ENCODE measurements at places on chromosomes 6 and 20. TPM values are rescaled to one million over a fixed set of nuclear protein-coding genes. Genes with fewer than 3 reads are reported as not detected.

The LY86 gene
- total RNA-seq: 13.8 TPM

The GDAP1L1 gene
- total RNA-seq: not detected

GRCh38 chr6:116969211-116969863, 92.3 kb downstream of the RFX6 start:
- DNase-seq: no peak

The FAXC gene
- total RNA-seq: 5.4 TPM

DNA sequence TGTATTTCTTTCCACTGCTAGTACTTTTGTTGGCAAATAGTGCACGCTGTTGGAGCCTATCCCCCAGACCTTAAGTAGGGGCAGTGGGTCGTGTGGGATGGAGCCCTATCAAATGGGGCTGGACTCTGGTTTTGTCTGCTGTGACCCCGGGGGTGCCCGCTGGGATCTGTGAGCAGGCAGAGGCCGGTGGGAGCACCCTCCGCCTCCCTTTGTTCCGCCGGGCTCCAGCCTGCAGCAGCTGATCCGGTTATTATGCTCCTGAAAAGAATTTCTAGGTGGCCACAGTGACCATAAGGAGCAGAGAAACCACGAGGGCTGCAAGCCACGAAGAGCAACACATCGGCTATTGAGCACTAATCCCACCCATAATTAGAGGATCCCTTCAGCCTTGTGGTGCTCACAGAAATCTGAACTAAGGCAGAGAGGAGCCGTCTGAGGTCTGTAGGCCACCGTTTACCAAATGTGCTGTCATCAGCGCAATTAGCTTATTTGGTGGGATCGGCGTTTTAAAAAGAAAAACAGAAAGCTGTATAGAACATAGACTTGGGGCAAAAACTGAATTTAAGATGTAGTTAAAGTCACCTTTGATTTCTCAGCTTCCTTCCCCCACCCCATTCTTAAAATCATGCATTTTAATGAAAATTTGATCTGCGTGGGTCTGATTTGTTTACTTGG, 598.3 kb upstream of the JAG1 start:
- DNase-seq: no peak

GRCh38 chr6:111980143-111980542, 73.8 kb upstream of the CCN6 start:
- DNase-seq: no peak

DNA sequence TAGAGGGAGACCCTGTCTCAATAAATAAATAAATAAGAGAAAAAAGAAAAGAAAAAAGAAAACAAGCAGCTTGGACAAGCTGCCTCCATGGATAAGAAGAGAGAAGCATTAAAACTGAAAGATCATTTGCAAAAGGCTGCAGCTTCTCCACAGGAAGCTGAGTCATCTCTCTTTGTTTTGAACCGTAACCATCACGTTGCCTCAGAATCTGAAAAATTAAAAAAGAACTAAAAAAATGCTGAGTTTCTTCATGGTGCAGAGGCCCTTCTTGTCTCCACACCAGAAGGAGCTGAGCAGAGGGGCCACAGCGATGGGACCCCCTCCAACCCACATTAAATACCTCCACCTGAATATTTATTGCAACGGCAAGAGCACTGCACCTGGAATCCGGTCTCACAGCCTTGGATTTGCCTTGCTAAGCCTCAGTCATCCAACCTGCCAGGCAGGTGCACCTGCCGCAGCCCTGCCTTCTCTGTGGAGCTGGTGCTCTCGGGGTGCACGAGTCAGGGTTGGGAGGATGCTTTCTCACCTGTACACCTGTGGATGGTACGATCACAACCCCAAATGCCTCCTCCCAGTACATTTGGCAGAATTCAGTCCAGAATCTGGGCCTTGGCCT, 28.1 kb downstream of the TOX2 start:
- no peak for DNase-seq

DNA sequence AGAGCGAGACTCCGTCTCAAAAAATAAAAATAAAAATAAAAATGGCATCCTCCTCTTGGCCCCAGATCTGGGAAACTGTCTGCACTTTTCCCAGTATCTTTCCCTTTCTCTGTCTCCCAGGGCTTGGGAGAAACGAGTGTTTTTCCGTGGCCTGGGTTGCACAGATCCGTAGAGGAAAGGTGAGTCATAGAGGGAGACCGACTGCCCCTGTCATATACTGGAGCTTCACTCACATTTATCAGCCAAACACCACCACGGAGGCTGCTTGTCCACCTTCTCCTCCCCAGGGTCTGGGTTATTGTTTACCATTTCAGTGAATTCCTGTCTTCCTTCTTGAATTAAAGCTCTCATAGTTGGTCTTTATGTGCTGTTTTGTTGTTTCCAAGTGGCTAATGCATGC, 31.9 kb upstream of the EIF2S2 start:
- no peak for DNase-seq

DNA sequence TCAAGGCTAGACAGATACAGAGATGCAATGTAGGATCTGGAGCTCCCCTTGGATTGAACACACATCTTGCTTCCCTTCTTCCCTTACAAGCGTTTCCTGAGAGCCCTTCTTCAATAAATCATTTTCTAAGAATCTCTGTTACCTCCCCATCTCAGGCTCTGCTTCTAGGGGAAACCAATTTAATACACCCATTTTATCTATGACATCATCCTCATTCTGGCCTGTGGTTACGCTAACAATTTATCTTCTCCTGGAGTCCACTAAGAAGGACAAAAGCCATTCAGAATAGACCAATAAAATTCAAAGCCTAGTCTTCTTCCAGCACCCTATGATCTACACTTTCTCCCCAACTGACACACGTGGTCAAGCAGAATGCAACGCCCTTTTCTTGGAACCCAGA, 390.1 kb downstream of the PLCB1 start:
- no peak for DNase-seq

DNA sequence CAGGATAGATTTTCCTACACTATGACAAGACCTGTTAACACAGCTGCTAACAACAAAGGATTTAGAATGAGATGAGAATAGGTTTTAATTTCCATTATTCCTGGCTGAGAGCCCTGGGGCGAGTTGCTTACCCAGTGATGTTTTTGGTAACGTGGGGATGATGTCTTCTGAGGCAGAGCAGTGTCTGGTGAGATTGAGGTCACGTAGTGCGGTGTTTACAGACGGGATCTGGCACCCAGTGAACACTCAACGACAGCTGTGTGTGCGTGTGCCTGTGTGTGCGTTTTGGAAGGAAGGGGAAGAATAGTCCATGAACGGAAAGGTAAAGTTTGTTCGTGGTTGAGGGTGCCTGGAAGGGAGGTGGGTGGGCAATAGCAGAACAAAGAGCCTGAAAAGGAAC, 384.7 kb downstream of the C6orf118 start:
- DNase-seq: no peak

DNA sequence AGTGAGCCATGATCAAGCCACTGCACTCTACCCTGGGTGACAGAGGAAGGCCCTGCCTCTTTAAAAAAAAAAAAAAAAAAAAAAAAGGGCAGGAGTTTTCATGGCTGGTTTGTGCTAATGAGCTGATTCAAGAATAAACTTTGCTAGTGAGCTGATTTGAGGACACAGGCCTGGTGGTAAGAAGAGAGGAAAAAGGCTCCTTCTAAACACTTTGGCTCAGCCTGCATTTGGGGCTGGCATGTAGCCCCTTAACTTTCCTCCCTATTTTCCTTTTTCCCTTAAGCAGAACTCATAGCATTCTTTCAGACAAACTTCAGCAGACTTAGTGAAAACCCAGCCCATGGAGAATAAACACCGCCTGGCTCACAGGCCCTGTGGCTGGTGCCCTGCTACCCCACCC, 432.7 kb downstream of the PTPRT start:
- no peak for DNase-seq

DNA sequence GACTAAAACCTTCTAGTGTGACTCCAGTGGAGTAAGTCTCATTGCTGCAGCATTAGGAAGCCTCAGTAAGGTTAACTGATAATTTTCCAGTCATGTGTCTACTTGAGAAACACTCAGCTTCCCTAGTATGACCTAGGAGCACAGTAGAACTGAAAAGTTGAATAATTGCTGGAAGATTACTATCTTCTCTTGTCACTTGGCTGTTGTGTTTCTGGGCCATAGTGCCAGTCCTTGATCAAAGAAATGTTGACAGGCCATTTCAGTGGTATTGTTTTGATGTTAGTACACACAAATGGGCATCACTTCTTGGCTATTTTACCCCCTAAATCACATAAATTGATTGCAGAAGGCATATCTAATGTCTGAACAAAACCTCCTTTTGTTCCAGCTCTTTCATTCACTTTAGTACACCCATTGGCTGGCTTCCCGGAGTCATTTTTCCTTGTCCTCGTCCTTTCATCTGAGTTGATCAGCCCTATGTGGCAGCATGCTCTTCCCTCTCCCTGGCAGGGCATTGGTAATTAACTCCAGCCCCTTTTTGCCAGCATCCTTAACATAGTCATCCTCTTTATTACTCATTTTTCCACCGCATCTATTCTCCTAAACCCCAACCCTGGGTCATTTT, 6.0 kb downstream of the ENPP3 start:
- no peak for DNase-seq

The HUS1B gene
- 1.0 TPM for total RNA-seq

The WFDC10B gene
- not detected for total RNA-seq

The COL20A1 gene
- total RNA-seq: not detected

GRCh38 chr6:117354671-117355070, 71.1 kb downstream of the ROS1 start:
- no peak for DNase-seq

The SAPCD1 gene
- 2.6 TPM for total RNA-seq

GRCh38 chr6:63426844-63427243, 107.1 kb upstream of the LGSN start:
- DNase-seq: no peak

GRCh38 chr6:116096979-116097816, 3.5 kb upstream of the NT5DC1 start:
- DNase-seq: no peak

DNA sequence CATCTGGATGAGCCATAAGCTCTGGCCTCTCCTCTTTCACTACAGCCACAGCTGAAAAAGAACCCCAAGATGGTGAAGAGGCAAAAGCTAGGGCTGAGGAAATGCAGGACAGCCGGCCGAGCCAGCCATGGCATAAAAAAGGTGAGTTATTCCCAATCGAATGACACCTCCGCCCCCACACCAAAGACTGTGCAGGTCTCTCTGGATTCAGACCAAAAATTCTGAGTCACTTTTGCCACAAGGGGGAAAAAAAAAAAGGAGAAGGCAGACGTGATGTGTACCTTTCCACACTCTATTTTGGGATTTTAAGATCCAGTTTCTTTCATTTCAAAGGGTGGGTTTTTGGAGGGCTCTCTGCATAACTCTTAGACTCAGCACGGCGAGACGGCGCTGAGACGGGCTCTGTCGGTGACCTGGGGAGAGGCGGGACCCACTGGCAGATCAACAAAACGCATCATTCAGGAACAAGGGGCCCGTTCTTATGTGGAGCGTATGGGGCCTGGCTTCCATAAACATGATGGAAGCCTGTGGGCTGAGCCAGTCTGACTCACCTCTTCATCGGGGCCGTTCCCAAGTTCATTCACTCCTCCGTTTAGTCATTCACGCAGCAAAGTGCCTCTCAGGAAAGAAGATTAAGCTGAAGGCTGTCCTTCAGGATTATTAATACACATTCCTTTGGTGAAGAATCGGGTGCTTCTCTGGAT, 54.8 kb downstream of the NFATC2 start:
- no peak for DNase-seq

- DNase-seq: no peak
Measured at GRCh38 chr6:1860756-1861348, 251.1 kb downstream of the FOXC1 start.

The LY6G6C gene
- not detected for total RNA-seq

GRCh38 chr6:132919045-132919860, 104.9 kb downstream of the RPS12 start:
- peak; percentile 87 for DNase-seq

DNA sequence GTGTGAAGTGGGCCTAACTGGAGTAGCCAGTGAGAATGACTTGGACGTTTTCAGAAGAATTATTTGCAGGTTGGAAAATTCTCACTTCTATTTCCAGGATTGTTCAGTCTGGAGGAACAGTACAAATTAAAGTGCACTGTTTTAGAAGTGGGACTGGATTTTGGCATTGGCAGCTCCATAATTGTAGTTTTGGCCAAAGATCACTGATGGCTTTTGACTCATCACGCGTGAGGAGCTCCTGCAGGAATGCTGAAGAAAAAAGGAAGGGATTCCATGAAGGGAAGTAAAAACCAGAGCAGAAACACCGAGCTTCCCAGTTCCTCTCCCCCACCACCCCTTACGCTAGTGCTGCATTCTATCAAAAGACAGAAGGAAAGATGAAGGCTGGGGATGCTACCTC, 103.5 kb downstream of the JARID2 start:
- no peak for DNase-seq

DNA sequence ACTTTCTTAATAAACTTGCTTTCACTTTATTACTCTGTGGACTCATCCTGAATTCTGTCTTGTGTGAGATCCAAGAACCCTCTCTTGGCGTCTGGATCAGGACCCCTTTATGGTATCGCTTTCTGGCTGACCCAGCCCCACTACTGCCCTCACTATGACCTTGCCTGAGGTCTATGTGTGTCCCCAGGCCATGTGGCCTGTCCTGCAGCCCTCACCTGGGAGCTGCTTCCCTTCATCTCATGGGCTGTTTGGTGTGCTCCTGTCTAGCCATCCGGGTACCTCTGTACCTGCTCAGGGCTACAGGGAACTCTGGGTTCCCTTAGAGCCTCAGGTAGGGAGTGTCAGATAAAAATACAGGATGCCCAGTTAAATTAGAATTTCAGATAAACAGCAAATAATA, 94.5 kb downstream of the SCP2D1 start:
- DNase-seq: no peak

DNA sequence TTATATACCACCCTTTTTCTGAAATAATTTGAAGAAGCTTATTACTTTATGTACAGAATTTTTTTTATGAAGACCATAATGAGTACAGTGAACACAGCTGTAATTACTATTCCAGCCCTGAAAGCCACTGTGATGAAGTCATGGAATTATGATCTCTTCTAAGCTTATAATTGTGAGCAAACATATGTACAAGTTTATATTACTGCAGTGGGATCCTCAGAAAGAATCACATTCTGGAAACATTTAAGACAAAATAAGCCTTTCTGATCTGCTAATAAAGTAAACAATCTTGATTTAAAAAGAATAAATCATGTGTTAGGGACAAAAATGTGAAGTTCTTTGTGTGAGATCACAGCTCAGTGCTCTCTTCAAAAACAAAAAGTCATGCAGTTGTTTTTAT, 560.4 kb downstream of the CD109 start:
- DNase-seq: no peak

- no peak for DNase-seq
Measured at GRCh38 chr6:3364391-3364790, 92.5 kb downstream of the SLC22A23 start.
